ENCODE measurements at places on chromosomes 5 and 9. TPM values are rescaled to one million over a fixed set of nuclear protein-coding genes. Genes with fewer than 3 reads are reported as not detected.

DNA sequence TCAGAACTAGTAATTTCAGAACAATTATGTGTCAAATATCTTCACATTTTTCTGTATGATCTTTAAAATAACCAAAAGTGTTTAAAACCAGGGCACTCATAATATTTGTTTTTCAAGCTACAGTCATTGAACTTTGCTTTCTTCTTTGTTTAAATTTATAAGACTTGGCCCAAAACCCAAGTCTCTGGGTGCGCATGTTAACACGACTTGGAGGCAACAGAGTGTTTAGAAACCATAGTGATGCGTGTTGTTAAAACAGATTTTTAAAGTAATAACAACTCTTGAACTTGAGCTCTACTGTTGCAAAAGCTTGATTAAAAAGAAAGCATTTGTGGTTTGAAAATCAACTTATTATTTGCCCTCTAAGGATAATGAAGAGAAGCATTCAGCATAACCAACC is 26.0 kb upstream of the GRIN3A start:
- DNase-seq, result no peak

DNA sequence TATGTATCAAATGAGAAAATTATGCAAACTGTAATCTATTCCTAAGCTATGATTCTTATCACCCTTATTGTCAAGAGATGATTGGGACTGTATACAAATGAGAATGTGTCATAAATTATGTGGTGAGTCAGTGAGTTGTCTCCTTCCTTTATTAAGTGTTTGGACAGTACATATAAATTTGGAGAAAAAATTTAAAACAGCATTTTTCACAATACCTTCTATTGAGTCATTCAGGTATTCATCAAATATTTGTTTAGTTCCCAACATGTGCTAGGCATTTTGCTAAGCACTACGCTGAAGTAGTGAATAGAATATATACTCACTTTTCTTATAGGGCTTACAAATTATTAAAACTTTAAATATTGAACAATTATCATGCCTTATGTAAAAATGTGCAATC is 36.3 kb upstream of the PTPRD start:
- DNase-seq, result no peak

Gene PCA3
- not detected for polyA plus RNA-seq

Gene SGCD
- polyA plus RNA-seq, result 0.14 TPM

Gene PRELID2
- polyA plus RNA-seq, result 1.6 TPM
